ENCODE measurements at places on chromosomes 5 and 9.

GRCh38 chr5:162852134-162852533 lies 585.3 kb upstream of the CCNG1 start:
- no peak for DNase-seq

DNA sequence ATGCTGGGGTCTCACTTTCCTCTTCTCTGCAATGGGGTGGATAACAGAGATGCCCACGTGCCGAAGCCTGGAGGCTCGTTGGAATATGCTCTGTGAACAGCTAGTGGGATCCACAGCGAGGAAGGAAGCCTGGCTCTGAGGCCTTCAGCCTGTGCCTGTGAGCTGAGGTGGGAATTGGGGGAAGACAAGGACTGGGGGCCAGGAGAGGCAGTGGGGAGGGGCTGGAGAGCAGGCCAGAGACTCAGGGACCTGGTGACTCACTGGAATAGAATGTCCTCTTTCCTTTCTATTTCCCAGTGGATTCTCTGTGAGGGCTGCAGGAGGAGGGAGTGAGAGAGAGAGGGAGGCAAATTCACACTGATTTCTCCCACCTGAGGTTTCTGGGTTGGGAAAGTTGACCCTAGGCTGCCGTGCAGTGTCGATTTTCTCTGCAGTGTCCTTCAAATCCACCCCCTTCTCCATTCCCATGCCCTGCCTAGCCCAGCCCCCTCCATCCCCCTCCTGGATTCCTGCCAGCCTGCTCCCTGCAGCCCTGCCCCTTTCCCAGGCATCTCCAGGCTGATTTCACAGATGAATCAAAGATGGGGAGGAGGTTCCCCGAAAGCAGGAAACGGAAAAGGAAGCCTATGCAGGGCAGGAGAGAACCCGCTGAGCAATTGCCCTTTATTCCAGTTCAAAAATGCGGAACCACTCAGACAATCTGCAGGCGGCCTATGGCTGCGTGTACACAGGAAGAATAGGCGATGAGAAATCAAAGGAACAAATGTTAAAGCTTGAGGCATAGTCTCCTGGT lies 1.4 kb upstream of the SPAAR start:
- no peak for DNase-seq

- DNase-seq, result no peak
These were observed 297.8 kb upstream of the NR4A3 start for GRCh38 chr9:99523838-99524237.

DNA sequence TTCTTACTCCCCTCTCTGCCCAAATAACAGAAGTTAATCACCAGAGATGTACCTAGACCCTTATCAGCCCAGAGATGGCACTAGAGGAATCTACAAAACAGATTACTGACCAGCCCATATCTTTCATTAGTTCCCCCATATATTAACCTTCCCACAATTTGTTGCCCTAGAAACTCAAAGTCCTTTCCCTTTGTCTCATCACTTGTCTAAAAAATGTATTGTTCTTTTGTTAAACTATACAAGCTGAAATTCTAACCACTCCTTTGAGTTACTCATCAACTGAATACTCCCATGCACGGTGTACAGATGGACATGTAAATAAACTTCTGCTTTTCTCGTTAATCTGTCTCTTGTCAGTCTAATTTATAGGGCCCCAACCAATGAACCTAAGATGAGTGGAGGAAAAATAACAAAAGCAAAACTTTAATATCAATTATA lies 130.9 kb downstream of the CCDC192 start:
- no peak for DNase-seq

DNA sequence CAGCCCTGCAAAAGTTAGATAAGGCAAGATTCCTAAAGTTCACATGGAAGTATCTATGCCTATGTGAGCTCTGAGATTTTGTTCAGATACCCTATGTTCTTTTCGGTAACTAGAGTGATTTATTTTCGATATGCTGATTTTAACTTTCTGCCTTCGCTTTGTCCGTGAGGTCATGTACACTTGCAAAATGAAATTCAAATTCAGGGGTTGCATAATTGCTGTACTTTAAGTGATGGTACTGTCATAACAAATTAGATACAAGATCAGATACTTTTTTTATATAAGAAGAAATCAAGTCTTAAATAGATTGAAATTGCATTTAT lies 350 bp upstream of the ECPAS start:
- no peak for DNase-seq

GRCh38 chr5:6822556-6823343 lies 109.5 kb downstream of the TENT4A start:
- no peak for DNase-seq

- no peak for DNase-seq
These were observed 64.0 kb downstream of the NSUN2 start for GRCh38 chr5:6568889-6569288.

DNA sequence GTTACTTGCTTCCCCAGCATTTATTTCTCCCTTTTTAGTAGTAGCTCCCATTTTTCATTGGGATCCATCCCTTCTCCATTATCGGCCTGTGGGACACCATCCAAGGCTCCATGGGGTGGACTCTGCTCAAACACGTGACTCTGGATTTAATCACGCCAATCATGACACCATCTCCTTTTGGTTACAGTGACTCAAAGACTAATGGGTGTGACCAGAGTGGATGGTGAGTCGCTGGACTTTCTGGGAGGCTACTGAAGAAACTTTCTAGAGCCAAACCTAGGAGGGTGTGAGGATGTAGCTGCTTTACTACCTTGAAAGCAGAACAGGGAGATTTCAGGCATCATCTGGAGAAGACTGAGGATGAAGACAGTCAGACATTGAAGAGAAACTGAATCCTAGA lies 93.1 kb downstream of the PJA2 start:
- DNase-seq, result no peak

DNA sequence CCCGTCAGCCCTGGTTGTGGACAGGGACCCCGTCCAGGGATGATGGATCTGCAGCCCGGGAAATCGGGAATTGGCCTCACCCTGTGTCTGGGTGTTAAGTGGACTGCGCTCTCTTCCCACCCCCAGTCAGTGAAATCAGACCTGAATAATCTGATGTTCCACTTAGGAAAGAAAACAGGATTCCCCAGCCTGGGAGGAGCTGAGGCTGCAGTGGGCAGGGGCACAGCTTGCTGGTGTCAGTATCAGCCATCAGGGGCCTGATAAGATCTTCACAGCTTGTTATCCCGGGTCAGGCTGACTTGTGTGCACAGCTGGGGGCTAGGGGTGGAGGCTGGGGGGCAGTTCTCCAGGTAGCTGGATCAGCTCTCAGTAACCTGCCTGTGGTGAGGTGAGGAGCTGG lies 29.1 kb downstream of the LMX1B start:
- DNase-seq, result no peak

- DNase-seq, result no peak
These were observed 139.1 kb upstream of the CLINT1 start for GRCh38 chr5:157997991-157998504.
